Stimulated activated CD8-positive, alpha-beta memory T cell treated with anti-CD3 and anti-CD28 coated beads, Interleukin-15, amount 100 ng/mL, for 4 hours (primary cell): ENCODE measurements at places on chromosomes 5 and 9.

- DNase-seq: no peak
Measured at GRCh38 chr9:90169490-90169889, 473.1 kb downstream of the DIRAS2 start.

DNA sequence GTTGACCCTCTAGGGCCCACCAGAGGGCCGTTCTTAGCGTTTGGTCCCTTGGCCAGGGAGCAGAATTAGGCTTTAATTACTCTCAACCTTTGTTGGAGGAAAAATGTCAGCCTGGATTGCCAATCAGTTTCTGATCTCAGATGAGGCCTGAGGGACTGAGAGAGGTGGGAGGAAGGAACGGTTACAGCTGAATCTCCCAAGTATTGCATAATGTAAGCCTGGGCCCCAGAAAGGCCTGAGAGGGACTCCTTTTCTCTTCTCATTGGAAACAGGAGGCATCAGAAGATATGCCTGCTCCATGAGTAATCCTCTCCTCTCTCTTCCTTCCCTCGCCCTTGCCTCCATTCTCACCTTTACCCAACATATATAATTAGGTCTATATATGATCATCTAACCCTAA is 105.7 kb downstream of the INSYN2B start:
- DNase-seq: no peak

GRCh38 chr5:15079566-15079965 is 208.0 kb upstream of the ANKH start:
- no peak for DNase-seq

GRCh38 chr5:131610198-131611063 is 24.6 kb downstream of the RAPGEF6 start:
- DNase-seq: no peak

GRCh38 chr5:173435447-173435846 is 107.2 kb upstream of the STC2 start:
- no peak for DNase-seq

- DNase-seq: no peak
Measured at GRCh38 chr9:126406075-126406667, 79.5 kb downstream of the MVB12B start.
